ENCODE measurements at places on chromosomes 4 and X. TPM values are rescaled to one million over a fixed set of nuclear protein-coding genes. Genes with fewer than 3 reads are reported as not detected.

IL13RA2 gene
- total RNA-seq, result not detected

FAM9B gene
- not detected for total RNA-seq

AFAP1 gene
- 26.7 TPM for total RNA-seq

FAM184B gene
- not detected for total RNA-seq

GRCh38 chr4:177105536-177105935 lies 204.1 kb upstream of the NEIL3 start:
- no peaks in the 10 kb centered on the region for H3K4me1 ChIP-seq
- H3K27ac ChIP-seq, result no peak overlapping the region
- H3K36me3 ChIP-seq, result no peaks in the 10 kb centered on the region
